Tibial artery (tissue), 4 donors: ENCODE measurements at places on chromosomes 1 and 21.
A peak's percentile ranks its signal among the peaks of the same experiment; 100 is the strongest.

- no peaks in the 10 kb centered on the region for H3K36me3 ChIP-seq
- DNase-seq, result no peak
- H3K4me1 ChIP-seq, result peaks cover 5% of the 10 kb centered on the region
- no peaks in the 10 kb centered on the region for H3K27me3 ChIP-seq
- H3K4me3 ChIP-seq, result no peak overlapping the region
Observed at GRCh38 chr1:15180189-15180588, 26.6 kb downstream of the TMEM51 start.

DNA sequence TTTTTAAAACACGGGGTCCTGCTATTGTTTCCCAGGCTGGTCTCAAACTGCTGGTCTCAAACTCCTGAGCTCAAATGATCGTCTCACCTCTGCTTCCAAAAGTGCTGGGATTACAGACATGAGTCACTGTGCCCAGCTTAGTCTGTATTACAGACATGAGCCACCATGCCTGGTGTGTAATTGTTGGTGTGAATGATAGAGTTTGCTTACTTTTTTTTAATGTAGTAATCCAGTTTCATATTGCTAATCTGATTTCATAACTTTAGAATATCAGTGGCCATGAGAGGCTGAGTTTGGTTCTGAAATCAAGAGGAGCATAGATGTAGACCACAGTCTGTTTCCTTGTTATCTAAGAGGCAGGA is 3.4 kb downstream of the EPB41 start:
- H3K36me3 ChIP-seq, result no peaks in the 10 kb centered on the region
- H3K4me1 ChIP-seq, result peaks cover 7% of the 10 kb centered on the region
- H3K27ac ChIP-seq, result no peak overlapping the region
- H3K27me3 ChIP-seq, result no peaks in the 10 kb centered on the region
- no peak for DNase-seq

GRCh38 chr1:147591261-147591891 is 50.1 kb downstream of the BCL9 start:
- DNase-seq, result no peak
- no peak overlapping the region for H3K4me3 ChIP-seq
- no peaks in the 10 kb centered on the region for H3K27me3 ChIP-seq
- H3K36me3 ChIP-seq, result no peaks in the 10 kb centered on the region
- H3K4me1 ChIP-seq, result no peaks in the 10 kb centered on the region
- H3K27ac ChIP-seq, result no peak overlapping the region

DNA sequence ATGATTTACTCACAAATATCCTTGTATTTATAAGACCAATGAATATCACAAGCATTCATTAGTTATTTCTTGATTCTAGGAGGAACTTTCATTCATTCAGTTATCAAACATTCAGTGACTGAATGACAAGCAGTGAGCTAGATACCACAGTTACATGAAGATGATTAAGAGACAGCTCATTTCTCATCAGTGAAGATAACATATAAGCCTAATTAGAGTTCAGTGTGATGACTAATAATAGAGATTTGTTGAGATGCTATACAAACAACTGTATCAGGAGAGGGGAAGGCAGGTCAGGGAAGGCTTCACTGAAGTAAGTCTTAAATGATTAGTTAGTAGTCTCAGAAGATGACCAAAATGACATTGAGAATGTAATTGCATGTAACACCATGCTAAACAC is 14.6 kb upstream of the C1orf105 start:
- H3K36me3 ChIP-seq, result no peaks in the 10 kb centered on the region
- no peaks in the 10 kb centered on the region for H3K27me3 ChIP-seq
- DNase-seq, result no peak
- H3K4me3 ChIP-seq, result no peak overlapping the region
- no peak overlapping the region for H3K27ac ChIP-seq

DNA sequence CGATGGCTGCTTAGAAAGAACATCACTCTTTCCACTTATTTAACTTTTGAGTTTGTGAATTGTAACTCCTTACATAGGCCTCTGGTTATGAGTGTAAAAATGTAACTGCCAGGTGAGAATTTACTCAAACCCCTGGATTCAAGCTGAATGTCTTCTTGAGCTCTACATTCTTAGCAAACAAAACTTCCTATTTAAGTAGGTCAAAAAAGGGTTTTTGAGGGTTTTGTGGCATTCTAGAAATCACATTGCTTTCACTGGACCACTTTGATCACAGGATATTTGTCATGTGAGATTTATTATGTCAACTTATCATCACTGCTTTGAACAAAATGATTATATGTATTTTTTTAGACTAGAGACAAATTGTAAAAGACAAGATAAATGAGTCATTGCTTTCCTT is 5.7 kb downstream of the IL23R start:
- no peak overlapping the region for H3K27ac ChIP-seq
- no peaks in the 10 kb centered on the region for H3K36me3 ChIP-seq
- H3K4me3 ChIP-seq, result no peak overlapping the region
- H3K4me1 ChIP-seq, result no peaks in the 10 kb centered on the region

GRCh38 chr21:45873866-45874265 is 107.7 kb upstream of the COL6A1 start:
- peaks cover 38% of the 10 kb centered on the region for H3K27me3 ChIP-seq
- H3K4me3 ChIP-seq, result no peak overlapping the region

DNA sequence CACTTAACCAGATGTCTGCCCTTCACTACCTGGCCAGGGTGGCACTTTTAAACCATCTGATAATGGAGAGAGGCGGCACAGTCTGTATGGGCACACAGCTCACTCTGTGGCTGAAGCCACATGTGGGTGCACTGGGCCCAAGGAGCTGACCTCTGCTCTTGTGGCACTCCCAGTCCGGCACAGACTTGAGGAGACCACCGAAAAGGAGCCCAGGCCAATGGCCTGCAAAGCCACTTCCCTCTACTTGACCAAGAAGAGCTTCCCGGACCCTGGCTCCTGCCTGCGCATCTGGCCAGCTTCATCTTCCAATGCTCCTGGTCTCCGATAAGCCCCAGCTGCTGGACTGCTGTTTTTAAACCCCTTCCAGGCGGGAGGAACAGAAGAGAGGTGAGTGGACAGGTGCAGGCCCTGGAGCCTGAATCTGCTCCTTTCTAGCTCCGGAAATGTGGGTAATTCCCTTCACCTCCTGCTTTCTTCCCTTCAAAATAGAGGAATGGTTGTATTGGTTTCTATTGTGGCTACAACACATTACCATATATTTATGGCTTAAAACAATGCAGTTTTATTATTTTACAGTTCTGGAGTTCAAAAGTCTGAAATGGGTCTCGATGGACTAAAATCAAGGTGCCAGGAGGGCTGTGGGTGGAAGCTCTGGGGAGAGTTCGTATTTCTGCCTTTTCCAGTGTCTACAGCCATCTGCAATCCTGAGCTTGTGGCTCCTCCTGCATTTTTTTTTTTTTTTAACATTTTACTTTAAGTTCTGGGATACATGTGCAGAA is 11.6 kb downstream of the GNG4 start:
- no peaks in the 10 kb centered on the region for H3K4me1 ChIP-seq
- H3K27ac ChIP-seq, result no peak overlapping the region
- no peak overlapping the region for H3K4me3 ChIP-seq
- peaks cover 11% of the 10 kb centered on the region for H3K27me3 ChIP-seq
- H3K36me3 ChIP-seq, result no peaks in the 10 kb centered on the region

- H3K4me1 ChIP-seq, result no peaks in the 10 kb centered on the region
- DNase-seq, result no peak
- H3K27me3 ChIP-seq, result no peaks in the 10 kb centered on the region
- H3K4me3 ChIP-seq, result no peak overlapping the region
- H3K27ac ChIP-seq, result no peak overlapping the region
Observed at GRCh38 chr1:56948403-56949023, 17.3 kb downstream of the C8B start.

DNA sequence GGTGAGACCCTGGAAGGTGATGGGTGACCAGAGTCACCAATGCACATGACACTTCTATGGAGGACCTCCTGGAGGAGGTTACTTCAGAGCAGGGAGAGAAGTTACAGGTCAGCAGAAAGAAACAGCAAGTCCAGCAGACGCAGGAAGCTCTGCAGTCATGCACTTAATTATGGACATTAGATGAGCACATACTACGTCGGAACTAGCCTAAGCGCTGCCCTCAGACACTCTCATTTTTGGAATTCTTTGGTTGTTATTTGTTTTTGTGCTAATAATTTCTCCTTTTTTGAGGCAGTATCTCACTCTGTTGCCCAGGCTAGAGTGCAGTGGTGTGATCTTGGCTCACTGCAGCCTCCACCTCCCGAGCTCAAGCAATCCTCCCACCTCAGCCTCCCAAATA is 93.3 kb upstream of the IFFO2 start:
- H3K27me3 ChIP-seq, result peaks cover 54% of the 10 kb centered on the region
- DNase-seq, result no peak
- H3K36me3 ChIP-seq, result no peaks in the 10 kb centered on the region
- H3K4me3 ChIP-seq, result no peak overlapping the region
- no peaks in the 10 kb centered on the region for H3K4me1 ChIP-seq

DNA sequence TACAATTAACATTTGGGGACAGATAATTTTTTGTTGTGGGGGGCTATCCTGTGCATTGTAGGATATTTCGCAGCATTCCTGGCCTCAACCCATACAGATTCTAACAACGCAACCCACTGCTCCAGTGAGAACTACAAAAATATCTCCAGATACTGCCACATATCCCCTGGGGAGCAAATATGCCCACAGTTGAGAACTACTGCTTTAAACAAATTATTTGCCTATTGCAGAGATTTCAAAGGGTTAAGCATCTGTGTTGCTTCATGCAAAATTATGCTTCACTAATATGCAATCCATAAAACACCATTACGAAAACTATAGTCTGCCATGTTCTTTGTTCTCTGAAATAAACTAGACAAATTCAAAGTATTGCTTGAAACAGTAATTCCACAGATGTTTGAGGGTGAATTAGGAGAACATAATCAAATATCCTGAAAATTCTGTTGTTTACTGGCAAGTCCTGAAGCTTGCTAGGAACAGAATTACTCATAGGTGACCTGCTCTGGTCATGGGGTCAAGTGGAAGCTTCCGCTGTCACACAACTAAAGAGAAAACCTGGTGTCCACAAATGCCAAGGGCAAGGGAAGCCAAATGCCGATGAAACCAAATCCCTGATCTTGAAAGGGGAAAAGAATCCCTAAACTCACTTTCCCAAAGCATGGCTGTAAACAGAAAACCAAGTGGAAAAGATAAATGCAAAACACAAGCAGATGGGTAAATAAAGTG is 149.4 kb downstream of the RERE start:
- H3K4me3 ChIP-seq, result no peak overlapping the region
- no peak overlapping the region for H3K27ac ChIP-seq
- H3K27me3 ChIP-seq, result no peaks in the 10 kb centered on the region
- no peaks in the 10 kb centered on the region for H3K4me1 ChIP-seq

GRCh38 chr1:36981126-36981525 is 53.2 kb downstream of the GRIK3 start:
- H3K4me1 ChIP-seq, result no peaks in the 10 kb centered on the region
- no peak for DNase-seq
- H3K4me3 ChIP-seq, result no peak overlapping the region
- no peaks in the 10 kb centered on the region for H3K36me3 ChIP-seq

DNA sequence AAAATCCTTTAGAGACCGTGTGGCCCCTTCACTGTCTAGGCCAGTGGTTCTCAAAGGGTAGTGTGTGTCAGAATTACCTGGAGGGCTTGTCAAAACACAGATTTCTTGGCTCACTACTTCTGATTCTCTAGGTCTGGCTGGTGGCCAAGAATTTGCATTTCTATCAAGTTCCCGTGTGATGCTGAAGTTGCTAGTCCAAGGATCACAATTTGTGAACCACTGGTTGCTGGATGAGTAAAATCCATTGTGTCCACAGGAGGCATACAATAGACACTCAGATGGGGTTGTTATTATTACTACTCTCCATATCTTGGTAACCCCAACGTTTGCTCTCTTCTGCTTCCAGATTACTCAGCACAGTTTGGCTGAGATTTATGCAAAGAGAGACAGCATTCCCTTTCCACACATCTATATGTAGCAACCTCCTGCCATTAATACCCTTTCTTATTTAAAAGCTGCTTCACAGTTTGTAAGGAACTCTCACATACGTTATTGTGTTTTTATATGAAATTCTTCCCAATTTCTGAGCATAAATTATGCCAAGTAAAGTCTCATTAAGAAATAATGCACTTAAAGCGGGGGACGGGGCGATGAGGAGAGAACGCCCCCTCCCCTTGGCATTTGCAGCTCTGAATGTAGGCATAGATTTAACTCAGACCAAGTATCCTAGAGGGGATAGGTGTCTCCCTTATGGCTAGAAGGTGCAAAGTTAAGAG is 720 bp upstream of the TMCC2 start:
- H3K27me3 ChIP-seq, result no peaks in the 10 kb centered on the region
- H3K4me1 ChIP-seq, result peaks cover 24% of the 10 kb centered on the region
- peak overlapping the region; percentile 42 for H3K27ac ChIP-seq
- H3K36me3 ChIP-seq, result no peaks in the 10 kb centered on the region
- DNase-seq, result no peak

DNA sequence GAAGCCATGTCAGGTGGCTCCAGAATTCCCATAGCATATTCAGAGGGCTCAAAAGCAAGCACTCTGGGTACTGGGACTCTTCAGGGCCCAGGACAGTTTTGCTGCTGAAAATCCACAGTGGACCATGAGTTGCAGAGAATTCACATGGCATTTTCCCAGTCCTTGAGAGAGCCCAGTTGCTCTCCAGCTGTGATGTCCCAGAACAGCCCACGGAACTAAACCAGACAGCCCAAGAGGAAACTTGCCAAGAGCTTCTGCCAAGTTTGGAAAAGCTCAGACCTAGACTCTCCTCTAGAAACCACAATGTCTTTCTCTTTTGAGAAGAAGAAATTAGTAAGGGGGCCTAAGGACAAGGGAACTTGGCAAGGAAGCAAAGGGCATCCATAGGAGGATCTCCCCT is 69.4 kb downstream of the RGS2 start:
- peaks cover 7% of the 10 kb centered on the region for H3K4me1 ChIP-seq
- DNase-seq, result no peak
- no peak overlapping the region for H3K4me3 ChIP-seq
- no peaks in the 10 kb centered on the region for H3K27me3 ChIP-seq
- H3K27ac ChIP-seq, result peak overlapping the region; percentile 35
- H3K36me3 ChIP-seq, result no peaks in the 10 kb centered on the region

DNA sequence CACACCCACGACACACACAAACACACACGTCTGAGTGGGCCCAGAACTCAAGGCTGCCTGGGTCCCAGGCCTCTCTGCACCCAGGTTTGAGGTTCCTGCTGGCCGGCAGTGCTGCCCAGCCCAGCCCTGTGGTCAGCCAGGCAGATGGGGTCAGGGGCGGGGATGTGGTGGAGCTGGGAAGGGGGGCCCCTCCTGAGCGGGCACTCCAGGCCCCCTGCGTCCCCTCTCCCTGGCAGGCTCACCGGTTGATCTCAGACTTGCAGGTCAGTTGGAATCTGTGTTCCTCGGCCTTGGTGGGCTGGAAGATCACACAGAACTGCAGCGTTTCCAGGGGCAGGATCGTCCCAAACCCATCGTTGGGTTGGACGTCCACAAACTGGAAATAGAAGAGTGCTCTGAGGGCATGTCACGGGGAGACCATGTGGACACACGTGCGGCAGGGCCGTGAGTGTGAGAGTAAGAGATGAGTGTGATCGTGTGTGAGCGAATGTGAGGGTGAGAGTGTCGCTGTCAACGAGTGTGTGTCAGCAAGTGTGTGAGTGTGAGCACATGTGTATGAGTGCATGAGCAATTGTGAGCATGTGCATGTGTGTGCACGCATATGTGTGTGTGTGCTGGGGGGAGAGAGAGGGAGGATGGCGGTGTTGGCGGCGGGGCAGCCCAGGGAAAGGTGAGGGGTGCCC is 19.7 kb upstream of the TMEM52 start:
- no peak overlapping the region for H3K27ac ChIP-seq
- H3K27me3 ChIP-seq, result no peaks in the 10 kb centered on the region
- no peak for DNase-seq
- H3K4me3 ChIP-seq, result no peak overlapping the region
- H3K36me3 ChIP-seq, result no peaks in the 10 kb centered on the region

GRCh38 chr1:208717525-208717924 is 473.3 kb upstream of the PLXNA2 start:
- H3K27ac ChIP-seq, result no peak overlapping the region
- no peaks in the 10 kb centered on the region for H3K27me3 ChIP-seq
- H3K4me3 ChIP-seq, result no peak overlapping the region
- no peak for DNase-seq
- H3K36me3 ChIP-seq, result no peaks in the 10 kb centered on the region
- no peaks in the 10 kb centered on the region for H3K4me1 ChIP-seq
